ENCODE measurements at places on chromosomes 1 and 21.

- no peak for DNase-seq
Observed at GRCh38 chr1:222060210-222060916, 318.5 kb upstream of the DUSP10 start.

- DNase-seq = no peak
Observed at GRCh38 chr1:1605034-1605591, 5.2 kb upstream of the FNDC10 start.

- no peak for DNase-seq
Observed at GRCh38 chr21:15210235-15210678, 145.5 kb upstream of the NRIP1 start.

DNA sequence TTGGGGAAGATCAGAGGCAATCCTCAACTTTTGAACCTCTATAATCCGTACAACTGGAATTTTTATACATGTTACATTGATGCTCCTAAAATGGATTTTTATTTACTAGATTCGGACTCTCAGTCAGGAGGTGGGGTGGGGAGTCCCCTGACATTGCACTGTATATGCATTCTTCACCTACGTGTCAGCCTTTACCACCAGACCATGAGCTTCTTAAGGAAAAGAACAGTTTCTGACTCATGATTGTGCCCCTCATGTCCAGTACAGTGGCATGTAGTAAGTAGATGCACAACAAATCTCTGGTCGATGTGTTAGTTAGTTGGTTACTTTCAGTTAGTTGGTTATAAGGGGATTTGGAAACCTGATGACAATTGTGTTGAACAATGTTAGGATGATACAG is 15.4 kb downstream of the LPAR3 start:
- no peak for DNase-seq

GRCh38 chr1:225460737-225461532 is 33.1 kb upstream of the LBR start:
- peak; percentile 30 for DNase-seq

- DNase-seq = no peak
Observed at GRCh38 chr1:19232524-19232846, 18.8 kb downstream of the EMC1 start.

DNA sequence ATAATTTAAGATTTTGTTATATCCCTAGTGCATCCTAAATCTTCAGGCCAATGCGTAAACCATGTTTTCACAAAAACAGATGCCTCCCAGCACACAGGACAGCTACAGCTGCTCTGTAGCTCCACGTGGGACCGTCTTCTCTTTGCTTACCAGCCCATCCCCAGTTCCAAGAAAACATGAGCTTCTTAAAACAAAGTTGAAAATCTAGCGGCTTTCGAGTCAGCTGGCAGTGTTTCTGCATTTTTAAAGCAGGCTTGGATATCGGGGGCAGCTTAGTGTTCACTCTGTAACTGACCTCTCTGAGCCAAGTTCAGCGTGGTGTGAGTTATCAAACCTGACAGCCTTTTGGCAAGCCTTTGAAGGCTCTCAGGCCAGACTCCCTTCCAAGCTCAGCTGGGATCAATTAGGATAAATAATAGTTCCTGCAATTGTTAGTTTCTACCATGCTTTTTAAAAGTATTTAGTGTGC is 881.5 kb downstream of the LTN1 start:
- DNase-seq = no peak

DNA sequence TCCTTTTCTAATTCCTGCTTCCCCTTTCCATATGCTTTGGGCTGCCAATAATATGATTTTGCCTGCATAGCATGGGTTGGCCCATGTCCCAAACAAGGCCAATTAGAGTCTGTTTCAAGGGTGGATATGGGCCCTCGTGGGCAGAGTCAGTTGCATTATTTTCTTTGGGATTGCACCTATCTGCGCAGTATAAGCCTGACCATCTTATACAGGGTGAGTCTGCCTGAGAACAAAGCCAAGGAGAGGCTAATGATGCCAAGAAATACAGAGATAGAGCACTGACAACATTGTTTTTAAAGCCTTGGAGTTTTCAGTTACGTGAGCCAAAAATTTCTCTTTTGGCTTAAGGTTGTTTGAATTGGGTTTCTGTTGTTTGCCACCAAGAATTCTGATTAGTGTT is 18.6 kb downstream of the OVAAL start:
- no peak for DNase-seq

DNA sequence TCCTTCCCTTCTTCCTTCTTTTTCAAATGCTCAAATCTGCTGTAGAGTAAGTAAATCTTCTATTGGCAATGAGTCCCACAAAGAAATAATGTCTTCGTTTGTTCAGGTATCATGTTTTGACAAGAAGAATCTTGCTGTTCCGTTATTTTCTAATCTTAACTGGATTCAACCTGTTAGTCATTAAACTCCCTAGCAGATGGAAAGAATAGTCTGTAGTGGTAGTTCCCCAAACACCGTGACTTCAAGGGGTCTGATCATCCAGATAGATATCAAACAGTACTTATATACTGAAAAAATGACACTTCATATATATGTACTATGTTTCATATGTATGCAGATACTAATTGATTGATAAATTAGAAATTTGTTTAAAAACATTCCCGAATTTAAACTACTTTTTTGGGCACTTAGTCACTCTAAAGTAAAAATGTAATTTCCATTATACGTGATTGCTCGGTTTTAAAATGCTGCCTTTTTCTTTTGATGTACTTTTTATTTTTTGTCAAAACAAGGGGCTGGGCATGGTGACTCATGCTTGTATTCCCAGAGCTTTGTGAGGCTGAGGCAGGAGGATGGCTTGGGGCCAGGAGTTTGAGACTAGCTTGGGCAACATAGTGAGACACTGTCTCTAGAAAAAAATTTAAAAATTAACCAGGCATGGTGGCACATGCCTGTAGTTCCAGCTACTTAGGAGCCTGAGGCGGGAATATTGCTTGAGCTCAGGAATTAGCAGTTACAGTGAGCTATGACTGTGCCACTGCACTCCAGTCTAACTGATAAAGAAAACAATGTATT is 335.7 kb upstream of the SNX7 start:
- DNase-seq = peak; percentile 95

- DNase-seq = no peak
Observed at GRCh38 chr1:108777839-108778238, 31.4 kb downstream of the STXBP3 start.

DNA sequence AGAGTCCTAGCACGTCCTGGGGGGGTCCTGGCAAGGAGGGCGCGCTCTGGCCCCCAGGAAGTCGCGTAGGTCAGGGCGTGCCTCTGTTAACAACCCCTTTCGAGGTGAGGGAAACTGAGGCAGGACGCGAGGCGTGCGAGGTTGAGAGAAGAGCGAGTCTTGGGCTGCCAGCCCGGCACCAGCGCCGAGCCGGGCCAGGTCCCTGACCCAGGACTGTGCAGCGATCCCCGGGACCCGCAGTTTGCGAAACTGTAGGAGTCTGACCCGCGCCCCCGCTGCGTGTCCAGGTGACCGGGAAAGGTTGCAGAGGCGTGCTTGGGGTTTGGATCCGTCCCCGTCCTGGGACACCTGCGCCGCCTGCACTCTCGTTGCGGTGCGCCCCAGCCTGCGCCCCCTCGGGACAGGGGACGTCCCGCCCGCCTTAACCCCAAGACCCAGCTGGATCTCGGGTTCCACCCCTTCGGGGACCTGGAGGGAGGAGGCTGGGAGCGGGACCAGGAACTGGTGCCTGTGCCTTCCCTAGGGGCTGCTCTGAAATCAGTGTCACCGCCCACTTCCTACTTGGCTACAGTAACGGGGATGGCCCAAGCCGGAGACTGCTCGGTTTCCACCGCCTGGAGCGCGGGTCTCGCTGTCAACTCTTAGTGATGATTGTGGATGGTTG is 493 bp downstream of the DISC1 start:
- peak; percentile 77 for DNase-seq

- DNase-seq = peak; percentile 51
Observed at GRCh38 chr1:32249831-32250525, 1.1 kb upstream of the LCK start.

GRCh38 chr1:154567386-154568156 is at the start of gene CHRNB2:
CHRNB2 (plus strand) TSS chr1:154567778; CDS start chr1:154568045, 267 bp downstream.
- DNase-seq = peak; percentile 80

DNA sequence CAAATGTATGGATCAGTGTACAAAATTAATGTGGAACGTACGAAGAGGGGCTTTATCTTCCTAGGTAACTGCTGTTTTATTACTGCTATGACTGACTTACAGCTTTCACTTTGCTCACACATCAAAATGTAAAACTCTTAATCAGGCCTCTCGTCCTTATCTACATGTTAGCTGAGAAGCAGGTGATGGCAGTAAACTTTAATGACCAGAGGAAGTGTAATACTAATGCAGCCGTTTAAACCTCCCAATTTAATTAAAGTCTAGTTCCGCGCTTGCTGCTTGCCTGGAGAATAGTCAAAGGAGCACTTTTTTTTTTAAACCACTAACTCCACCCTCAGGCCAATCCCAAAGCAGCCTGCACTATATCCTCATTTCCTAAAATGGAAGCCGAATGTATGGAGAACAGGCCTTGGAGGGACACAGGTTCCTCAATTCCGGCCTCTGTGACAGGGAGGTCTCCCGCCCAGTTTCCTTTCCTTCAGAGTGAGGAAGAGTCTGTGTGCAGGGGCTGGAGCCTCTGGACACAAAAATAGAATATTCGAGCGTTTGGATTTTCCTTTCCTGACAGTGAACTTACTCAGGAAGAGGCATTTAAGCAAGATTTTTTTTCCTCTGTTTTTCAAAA is 36.7 kb upstream of the RASAL2 start:
- DNase-seq = no peak

GRCh38 chr1:94418664-94419655 is 771 bp downstream of the ABCD3 start:
- DNase-seq = peak; percentile 59

DNA sequence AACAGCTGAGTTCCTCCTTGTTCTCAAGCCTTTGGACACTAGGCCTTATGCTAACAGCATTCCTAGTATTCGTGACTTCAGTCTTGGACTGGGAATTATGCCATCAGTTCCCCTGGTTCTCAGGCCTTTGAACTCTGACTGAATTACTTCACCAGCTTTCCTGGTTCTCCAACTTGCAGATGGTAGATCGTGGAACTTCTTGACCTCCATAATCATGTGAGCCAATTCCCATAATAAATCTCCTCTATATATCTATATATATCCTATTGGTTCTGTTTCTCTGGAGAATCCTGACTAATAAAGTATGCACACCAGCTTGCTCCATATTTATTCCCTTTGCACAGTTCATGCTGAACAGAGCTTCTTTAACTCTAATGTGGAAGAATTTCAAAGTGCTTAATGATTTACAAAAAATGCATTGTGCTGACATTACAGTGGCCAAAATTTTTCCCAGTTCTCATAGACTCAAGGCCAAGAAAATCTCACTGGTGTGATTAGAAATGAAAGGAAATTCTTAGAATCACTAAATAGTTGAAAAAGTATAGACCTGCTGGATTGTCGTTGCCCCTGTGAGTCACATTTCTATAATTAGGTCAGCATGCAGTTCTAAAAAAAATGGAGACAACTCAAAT is 462.9 kb upstream of the ADAMTS5 start:
- no peak for DNase-seq

GRCh38 chr1:112251766-112252506 is 144.1 kb upstream of the CTTNBP2NL start:
- peak; percentile 1 for DNase-seq

- peak; percentile 33 for DNase-seq
Observed at GRCh38 chr1:91018006-91018405, 3.8 kb downstream of the ZNF644 start.

GRCh38 chr1:100924212-100924611 is 28.3 kb downstream of the SLC30A7 start:
- no peak for DNase-seq

DNA sequence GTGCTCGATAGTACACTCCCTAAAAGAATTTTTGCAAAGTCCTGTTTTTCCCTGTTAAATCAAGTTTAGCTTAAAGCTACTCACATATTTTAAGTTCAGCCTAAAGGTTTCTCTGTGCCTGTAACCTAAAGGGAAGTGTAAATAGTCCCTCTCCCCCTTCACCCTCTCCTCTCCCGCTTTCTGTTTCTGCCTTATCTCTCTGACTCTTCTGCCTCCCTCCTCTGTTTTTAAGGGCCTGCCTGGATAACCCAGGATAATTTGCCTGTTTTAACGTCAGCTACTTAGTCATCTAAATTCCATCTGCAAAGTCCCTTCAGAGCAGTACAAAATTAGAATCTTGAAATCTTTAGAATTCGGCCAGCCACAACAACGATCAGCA is 92.6 kb downstream of the NID1 start:
- DNase-seq = peak; percentile 44

DNA sequence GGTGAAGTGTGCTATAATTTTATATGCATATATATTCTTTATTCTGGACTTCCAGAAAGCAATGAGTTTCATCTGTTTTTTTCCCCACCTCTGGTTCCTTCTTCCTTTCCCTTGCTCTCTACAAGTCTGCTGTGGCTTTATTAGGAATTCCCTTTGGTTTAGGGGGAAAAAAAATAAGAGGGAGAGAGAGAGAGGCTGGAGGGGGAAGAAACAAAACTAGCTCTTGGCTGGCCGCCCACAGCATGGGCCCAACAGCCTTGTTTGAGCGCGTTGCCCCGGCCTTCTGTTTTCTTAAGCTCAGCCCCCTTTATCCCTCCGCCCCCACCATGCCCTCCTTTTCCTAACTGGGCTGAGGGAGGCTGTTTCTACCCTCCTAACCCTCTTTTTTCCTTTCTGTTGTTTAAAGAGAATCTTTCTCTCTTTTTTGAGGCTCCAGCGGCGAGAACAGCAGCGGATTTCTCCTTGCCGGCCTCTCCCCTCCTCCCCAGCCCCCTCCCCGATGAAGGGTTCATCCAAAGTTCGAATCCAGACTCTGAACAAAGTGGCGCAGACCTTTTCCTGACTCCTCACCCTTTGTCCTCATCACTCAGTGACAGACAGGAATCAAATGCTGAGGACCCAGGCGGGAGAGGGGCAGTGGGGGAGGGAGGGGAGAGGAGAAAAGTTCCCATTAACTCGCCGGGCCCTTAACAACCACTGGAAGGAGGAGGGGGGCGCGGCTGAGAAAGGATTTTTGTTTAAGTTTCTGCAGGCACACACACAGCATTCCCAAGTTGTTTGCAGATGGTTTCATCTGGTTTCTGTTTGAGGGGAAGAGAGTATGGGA is 29.7 kb downstream of the PBX1 start:
- peak; percentile 31 for DNase-seq

DNA sequence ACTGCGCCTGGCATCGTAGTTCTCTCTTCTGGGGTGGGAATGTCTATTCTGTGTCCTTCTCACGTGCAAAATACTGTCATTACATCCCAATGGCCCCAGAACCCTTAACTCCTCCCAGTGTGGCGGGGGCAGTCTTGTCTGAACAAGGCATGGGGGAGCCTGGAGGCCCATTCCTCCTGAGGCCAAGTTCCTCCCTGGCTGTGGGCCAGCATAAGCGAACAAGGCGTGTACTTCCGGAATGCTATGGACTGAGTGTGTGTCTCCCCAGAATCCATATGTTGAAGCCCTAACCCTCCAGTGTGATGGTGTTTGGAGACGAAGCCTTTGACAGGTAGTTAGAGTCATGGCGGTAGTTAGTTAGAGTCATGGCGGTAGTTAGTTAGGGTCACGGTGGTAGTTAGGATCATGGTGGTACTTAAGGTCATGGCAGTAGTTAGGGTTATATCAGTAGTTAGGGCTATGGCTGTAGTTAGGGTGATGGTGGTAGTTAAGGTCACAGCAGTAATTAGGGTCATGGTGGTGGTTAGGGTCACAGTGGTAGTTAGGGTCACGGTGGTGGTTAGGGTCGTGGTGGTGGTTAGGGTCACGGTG is 71.0 kb downstream of the PRKCZ start:
- no peak for DNase-seq
